HS-27A (cell line): ENCODE measurements at places on chromosomes 12 and 14.

DNA sequence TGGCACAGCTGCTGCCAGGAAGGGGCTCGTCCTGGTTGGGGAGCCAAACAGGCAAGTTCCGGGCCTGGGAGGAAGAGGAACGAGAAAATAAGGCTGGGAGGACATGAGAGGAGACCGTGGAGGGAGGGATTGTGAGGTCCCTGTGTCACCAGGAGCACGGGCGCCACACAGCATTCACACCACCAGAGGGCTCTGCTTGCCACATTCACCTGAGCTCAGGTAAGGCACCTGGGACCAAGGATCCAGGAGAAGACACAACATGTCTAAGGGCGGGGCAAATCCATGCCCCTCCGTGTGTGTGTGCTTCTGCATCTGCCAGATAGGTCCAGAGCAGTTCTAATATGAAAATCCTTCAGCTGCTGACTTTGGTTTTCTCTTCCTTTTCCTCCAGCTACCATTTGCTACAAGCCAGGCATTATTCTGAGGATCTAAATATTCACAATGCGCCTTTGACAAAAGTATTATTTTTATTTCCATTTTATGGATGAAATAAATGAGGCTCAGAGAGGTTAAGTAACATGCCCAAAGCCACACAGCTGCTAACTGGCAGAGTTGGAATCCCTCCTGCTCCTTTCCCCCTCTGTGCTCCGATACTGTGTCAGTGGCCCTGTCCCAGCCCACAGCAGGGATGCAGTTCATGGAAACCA, 14.6 kb downstream of the RAPGEF3 start:
- DNase-seq, result no peak

DNA sequence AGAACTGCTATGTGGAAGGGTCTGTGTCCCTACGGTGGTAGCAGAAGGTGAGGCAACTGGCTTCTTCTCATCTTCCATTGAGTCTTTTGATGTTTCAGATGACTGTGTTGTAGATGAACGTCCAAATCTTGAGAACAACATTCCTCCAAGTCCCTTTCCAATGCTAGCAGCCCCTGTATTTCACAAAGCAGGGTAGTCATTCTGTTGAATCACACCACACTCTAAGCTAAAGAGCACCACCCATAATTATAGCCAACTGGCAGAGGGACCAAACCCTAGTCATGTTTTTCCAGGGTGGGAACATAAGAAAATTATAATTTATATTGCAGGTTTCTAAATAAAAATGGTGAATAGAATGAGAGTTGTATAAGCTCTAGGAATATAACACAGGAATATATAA, 98.7 kb downstream of the DDHD1 start:
- no peak for DNase-seq

GRCh38 chr12:2583091-2583497, 211.7 kb upstream of the FKBP4 start:
- peak; percentile 7 for DNase-seq

GRCh38 chr14:88668448-88669116, 105.7 kb downstream of the ZC3H14 start:
- DNase-seq, result no peak

GRCh38 chr14:71238835-71239234, 331.6 kb downstream of the PCNX1 start:
- no peak for DNase-seq

GRCh38 chr12:65997056-65997455, 133.5 kb downstream of the LLPH start:
- no peak for DNase-seq

- no peak for DNase-seq
These were observed 83.6 kb downstream of the ANKS1B start for GRCh38 chr12:99901181-99901580.

DNA sequence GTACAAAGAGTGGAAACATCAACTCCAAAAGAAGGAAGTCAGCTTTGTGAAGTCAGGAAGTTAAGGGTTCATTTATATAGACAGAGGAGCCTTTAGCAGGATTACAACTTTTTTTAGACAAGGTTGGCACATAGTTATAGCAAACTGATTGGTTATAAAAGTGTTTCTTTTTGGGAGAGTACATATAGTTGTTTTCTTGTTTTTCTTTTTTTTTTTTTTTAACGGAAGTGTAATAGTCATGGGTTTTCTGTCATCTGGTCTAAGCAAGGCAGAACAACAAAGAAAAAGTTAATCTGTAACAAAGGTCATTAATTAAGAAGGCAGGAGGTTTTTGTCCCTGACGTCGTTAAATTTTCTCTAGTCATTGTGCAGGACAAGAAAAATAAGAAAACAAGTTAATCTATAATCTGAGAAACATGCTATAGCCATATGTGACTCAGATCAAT, 13.0 kb upstream of the MFAP5 start:
- DNase-seq, result no peak

GRCh38 chr12:26058818-26059217, 66.0 kb downstream of the BHLHE41 start:
- no peak for DNase-seq

GRCh38 chr12:101343893-101344292, 63.7 kb downstream of the ARL1 start:
- DNase-seq, result no peak

GRCh38 chr12:14207905-14208551, 157.5 kb upstream of the ATF7IP start:
- DNase-seq, result no peak

- no peak for DNase-seq
These were observed 81.4 kb downstream of the NTN4 start for GRCh38 chr12:95709152-95709551.

DNA sequence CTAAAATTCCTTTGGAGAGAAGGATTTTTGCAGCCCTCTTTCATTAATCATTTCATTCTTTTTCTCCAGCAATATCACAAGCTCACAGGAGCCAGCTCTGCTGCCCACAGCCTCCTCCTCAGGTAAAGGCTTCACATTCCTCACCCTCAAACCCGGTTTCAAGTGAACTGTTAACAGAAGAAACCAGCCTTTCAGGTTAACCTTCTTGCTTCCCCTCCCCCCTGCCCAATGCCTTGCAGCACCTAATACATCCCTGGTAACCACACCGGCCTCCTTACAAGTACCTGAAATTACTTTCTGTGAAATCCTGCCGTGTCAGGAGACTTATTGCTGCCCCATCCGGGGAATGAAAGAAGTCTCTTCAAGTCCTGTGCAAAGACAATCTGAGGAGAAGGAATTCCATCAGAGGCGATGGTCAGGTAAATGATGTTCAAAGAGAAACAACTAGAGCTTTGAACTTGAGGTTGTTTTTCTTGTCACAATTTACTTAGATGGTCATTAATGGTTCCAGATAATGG, 111.2 kb downstream of the MYRFL start:
- DNase-seq, result no peak

- DNase-seq, result no peak
These were observed 21.8 kb downstream of the PLXNC1 start for GRCh38 chr12:94169966-94170689.

- DNase-seq, result no peak
These were observed 37.2 kb downstream of the CACNA2D4 start for GRCh38 chr12:1881301-1881700.

- DNase-seq, result no peak
These were observed 48.4 kb upstream of the TMTC2 start for GRCh38 chr12:82638324-82638723.
